SK-N-MC (cell line): ENCODE measurements at places on chromosomes 7 and 10.
A peak's percentile ranks its signal among the peaks of the same experiment; 100 is the strongest.

DNA sequence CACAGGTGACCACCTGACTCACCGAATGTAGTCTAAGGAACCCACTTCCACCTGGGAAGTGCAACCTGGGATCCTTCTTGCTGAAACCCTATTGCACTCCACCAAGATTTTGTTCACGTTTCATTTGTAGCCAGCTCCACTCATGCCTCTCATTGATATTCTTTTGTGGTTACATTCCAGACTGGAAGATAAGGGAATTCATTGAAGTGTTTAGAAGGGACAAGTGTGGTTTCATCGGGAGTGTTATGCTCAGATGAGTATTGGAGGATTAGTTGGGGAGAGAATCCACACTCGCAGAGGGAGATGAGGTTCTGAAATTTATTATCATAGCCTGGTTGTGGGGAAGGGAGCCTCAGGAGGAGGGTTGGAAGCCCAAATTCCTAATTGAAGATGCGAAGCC is 320.4 kb downstream of the KCNMA1 start:
- DNase-seq = no peak

DNA sequence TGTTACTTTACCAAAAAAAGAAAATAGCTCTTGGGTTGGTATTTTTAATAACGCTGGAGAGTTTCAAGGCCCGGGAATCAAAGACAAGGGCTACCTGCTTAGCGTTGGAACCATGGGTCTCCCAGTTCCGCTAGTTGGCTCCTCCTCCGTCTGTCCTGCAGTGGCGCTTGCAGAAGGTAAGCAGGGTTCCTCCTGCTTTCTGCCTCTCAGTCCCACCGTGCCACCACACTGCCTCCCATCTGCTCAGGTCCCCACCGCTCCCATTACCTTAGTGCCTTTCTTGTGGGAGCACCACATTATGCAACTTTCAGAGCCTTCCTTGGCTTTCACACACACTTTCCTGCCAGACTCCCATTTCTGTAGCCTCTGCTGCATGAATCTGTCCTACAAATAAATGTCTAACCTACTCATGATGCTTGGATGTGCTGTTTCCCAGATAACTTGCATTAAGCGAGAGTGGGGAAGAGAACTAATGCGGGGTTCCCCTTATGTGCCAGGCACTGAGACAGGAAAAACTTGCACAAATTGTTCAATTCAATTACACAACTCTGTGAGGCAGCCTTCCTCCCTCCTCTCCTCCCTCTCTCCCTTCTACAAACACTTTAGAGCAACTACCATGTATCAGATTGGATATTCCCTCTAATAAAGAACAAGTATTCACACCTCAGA is 124.5 kb downstream of the AOAH start:
- DNase-seq = no peak

DNA sequence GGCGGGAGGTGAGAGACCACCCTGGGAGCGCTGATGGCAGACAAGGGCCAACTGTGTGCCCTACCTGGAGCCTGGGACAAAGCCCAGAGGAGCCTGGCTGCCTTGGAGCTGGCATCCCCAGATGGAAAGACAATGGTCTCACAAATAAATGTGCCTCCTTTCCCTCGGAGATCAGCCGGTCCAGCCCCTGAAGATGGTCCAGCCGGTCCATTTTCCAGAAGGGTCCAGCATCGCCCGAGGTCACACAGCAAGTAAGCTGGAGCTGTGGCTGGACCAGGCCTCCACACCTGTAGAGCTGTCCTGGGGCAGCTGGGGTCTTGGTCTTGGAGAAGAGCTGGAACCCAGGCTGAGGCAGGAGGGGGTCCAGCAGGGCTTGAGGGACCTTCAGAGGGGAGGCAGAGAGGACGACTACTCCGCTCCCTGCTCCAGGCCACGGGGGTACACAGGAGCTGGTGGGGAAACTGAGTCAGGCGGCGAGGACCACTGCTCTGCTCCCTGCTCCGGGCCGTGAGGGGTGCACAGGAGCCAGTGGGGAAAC is 3.6 kb downstream of the ELFN1 start:
- DNase-seq = no peak

DNA sequence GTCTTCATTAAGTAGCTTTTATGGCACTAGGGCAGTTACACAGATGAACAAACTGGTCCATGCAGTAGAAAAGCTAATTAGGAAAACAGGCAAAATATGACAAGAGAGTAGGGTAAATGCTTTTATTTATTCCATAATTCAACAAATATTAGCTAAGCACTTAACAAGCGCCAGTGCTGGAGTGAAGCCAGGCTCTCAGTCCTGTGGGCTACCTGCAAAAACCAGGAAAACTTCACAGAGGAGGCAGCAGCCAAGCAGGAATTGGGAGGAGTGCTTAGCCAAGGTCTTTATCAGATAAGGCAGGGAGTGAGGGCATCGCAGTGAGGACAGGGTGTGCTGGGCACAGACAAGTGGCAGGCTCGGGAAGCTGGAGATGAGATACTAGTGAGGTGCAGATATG is 4.9 kb upstream of the KAT6B start:
- DNase-seq = no peak

GRCh38 chr7:23469150-23469960 is 936 bp downstream of the IGF2BP3 start:
- DNase-seq = no peak

DNA sequence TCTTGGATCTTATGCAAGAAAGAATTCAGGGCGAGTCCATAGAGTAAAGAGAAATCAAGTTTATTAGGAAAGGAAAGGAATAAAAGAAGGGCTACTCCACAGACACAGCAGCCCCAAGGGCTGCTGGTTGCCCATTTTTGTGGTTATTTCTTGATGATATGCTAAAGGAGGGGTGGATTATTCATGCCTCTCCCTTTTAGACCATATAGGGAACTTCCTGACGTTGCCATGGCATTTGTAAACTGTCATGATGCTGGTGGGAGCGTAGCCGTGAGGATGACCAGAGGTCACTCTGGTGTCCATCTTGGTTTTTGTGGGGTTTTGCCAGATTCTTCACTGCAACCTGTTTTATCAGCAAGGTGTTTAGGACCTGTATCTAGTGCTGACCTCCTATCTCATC is 115.4 kb upstream of the CARD11 start:
- no peak for DNase-seq

DNA sequence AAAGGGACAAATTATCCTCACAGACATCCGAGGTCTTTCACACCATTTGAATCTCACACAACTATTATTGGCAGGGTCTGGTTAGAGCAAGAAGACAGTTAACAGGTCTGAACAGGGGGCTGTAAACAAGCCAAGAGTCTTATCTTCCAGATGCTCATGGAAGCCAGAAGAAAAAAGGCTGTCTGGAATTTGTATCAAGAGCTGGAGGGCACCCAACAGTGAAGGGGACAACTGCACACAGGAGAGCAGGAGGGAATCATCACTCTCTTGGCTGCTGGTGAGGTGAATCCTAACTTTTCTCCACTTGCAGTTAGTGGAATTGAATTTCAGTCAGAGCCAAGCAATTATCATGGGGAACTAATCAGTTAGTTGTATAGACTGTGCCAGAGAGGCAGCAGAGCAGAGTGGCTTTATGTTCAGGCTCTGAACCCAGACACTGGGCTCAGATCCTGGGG is 880.2 kb upstream of the AUTS2 start:
- no peak for DNase-seq

GRCh38 chr7:56079450-56080185 is 13.1 kb downstream of the PHKG1 start:
- DNase-seq = no peak

DNA sequence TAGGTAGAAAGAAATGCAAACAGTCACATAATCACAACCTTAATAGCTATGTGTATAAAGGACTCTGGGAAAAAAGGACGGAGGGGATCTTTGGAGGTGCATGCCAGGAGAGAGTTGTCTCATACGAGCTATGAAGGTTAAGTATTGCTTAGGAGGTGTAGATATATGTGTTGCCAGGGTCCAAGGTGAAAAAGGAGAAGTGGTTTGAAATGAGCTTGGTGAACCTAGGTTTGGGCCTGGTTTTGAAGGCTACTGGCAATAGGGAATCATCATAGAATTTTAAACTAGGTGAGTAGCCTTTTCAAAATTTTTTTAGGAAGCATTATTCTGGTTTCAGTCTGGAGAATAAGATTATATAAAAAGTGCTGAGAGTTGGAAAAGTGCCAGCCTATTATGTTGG is 336.8 kb downstream of the AUTS2 start:
- no peak for DNase-seq

DNA sequence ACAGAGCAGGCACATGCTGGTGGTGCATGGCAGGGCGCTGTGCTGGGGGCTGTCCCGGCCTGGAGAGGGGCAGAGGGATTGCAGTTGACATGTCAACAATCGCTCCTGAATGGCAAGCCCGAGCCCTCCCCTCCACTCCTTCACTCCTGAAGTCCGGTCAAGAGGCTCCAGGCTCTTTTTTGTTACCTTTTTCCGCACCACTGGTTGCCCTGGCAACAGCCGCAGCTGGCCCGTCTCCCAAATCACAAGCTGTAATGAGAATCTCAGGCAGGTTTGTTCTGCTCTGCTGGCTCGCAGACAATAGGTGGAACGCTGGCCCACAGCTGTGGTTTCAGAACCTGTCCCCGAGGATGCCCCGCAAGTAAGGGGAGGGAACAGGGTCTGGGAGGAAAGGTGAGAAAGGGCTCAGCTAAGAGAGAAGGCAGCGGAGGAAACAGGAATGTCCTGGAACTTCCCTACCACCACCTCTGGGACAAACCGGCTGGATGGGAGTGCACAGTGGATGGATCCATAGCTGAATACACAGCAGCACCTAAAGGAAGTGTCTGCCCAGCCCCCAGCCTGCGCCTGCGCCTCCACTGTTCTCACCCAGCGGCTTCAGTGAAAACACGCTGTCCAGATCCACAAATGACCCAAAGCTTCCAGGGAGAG is 58.9 kb downstream of the CALML3 start:
- no peak for DNase-seq

DNA sequence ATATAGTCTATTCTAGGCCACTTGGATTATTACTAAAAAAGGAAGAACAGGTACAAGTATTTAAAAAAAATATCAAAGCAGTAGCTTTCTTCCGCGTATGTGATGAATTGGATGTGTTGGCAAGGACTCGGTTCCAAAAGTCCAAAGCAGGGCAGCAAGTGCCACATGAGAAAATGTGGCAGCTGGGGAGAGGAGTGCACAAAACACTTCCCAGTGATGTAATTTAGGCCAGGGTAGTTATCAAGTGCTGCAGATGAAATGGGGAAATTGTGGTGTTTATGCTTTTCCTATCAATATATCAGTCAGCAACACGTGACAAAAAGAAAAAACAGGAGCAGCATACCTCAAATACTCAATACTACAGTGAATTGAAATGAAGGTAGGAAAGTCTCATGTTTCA is 7.0 kb downstream of the RHOBTB1 start:
- DNase-seq = no peak

DNA sequence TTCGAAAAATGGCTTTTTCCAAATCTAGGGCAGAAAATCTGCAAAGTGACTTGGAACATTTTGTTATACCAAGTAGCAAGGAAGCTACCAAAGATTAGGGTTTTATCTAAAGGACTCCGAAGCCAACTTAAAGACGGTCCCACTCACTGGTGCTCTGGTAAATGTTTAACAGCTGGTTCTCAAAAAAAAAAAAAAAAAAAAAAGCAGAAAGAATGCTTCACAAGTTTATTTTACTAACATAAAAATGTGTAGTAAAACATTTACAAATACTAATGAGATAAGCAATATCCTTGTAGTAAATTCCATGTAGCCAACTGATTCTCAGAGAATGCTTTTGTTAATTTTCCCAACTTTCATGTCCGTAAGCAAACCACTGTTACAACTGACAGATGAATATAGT is 38.4 kb downstream of the TAF3 start:
- DNase-seq = no peak

- no peak for DNase-seq
Observed at GRCh38 chr10:71285180-71285545, 33.9 kb upstream of the SLC29A3 start.

GRCh38 chr7:25031432-25031831 is 51.5 kb upstream of the OSBPL3 start:
- DNase-seq = no peak

GRCh38 chr7:4519819-4520520 is 162.1 kb upstream of the FOXK1 start:
- DNase-seq = no peak

DNA sequence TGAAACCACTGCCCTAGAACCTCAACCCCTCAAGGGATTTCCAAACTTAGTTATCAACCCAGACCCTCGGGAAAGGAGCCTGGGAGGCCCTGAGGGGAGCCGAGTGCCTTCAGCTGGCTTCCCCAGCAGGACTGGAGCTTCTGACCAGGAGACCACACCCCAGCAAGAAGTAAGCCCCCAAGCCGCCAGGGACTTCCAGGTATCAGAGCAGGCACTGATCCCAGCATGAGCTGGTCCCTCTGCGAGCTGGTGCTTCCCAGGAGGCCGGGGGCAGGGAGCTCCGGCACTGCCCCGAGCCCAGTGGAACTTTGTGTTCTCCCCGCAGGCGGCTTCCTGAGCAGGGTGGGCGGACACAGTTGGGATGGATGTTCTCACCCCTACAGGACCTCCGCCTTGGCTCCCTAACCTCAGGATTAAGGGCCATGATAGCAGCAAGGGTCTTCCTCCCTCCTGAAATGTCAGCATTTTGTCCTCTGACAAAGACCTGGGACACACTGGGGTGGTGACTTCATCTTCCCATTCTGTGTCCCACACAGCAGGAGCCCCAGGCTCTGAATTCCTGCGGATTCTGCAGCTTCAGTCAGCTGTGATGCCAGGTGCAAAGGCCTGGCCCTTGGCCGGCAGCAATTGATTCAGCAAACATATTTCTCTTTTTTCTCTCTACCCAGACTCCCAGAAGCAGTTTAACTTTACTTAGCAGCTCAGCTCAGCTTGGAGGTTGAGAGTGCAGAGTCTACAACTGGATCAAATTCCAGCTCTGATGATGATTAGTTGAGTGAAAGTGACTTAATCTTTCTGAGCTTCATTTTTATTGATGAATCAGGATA is 11.6 kb downstream of the ATP6V0E2 start:
- no peak for DNase-seq

GRCh38 chr10:71323407-71323806 is 4.3 kb downstream of the SLC29A3 start:
- peak; percentile 10 for DNase-seq

GRCh38 chr10:33136271-33136670 is 178.2 kb upstream of the ITGB1 start:
- no peak for DNase-seq

DNA sequence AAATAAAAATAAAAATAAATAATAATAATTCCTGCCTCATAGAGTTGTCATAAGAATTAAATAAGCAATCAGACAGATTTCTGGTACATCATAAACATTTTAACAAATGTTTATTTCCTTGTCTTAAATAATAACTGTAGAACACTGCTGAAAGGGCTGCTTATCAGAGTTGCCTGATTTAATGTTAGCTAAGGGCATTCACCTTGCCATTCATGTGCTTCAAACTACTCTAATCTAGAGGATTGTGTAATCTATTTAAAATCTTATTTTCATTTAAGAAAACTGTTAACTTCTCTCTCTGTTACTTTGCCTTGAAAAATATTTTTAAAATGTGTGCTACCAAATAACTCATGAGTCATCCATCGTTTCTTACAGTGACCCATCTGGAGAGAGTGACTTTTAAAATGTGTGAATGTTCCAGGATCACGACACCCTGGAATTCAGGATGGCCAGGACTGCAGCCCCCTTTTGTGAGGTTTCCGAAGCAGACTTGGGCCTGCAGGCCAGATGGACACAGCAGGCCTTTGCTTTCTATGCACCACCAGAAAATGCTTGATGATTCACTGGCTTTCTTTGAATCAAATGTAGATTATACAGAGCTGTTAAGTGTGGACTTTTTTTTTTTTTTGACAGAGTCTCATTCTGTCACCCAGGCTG is 109.1 kb upstream of the TNS3 start:
- no peak for DNase-seq

- DNase-seq = no peak
Observed at GRCh38 chr10:13351340-13351915, 3.3 kb upstream of the SEPHS1 start.
